Activated CD4-positive, alpha-beta T cell treated with anti-CD3 and anti-CD28 coated beads, Interleukin-2, amount 10 ng/mL, durations not matched to agents 24 days and 14 days (primary cell): ENCODE measurements at places on chromosomes 3 and 15. TPM values are rescaled to one million over a fixed set of nuclear protein-coding genes. Genes with fewer than 3 reads are reported as not detected.

- DNase-seq: no peak
Observed at GRCh38 chr3:31829826-31830426, 151.1 kb downstream of the OSBPL10 start.

Gene PLS1
- total RNA-seq: 4.6 TPM in 2 replicates

- no peak for DNase-seq
Observed at GRCh38 chr3:9204253-9204992, 45.0 kb downstream of the SRGAP3 start.

DNA sequence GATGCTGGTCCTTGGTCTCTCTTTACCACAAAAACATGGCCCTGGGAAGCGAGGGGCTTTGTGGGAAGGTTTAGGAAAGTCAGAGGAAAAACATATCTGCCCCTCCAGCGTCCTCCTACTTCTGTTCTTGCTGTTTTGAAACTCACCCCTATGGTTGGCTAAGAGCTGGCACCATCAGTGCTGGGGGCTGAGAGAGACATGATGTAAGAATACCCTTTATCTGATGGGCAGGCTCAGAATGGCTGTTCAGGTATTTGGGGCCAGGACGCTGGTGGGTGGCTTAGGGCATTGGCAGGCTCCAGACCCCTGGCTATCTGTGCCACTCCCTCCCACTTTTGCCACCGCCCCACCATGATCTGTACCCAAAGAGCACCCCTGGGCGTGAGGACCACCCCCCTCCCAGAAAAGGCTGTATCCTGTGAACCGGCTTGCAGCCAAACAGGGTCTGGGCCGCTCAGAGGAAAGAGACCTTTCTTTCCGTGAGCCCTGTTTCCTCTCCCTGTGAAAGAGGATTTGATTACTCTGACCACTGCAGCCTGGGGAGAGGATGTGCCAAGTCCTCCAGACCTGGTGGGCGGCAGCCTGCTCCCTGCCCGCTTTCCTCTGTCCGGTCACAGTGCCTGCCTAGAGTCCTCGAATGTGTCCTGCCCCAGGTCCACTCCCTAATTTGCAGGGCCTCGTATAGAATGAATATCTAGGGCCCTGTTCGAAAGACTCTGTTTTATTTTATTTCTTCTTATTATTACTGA lies 61.3 kb upstream of the SLC6A6 start:
- DNase-seq: no peak

Gene GPR27
- total RNA-seq: 1.0 and 1.4 TPM in 2 replicates

DNA sequence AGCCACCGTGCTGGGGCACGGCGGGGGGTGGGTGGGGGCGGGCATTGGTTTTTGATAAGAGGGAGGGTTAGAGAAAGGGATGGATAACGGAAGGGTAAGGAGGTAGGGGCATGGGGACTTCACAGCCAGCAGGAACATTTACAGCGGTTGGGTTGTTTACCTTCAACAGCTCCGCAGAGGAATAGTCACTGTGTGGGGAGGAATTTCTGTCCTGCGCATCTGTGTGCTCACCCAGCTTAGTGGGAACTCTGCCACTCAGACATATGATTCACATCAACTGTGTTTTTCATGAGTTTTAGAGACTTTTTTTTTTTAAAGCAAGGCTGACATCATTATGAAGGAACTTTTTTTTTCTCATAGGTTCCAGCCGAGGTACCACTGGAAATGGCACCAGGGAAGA lies 19.6 kb downstream of the CHRD start:
- DNase-seq: no peak

GRCh38 chr3:22225161-22225560 lies 474.2 kb upstream of the ZNF385D start:
- DNase-seq: no peak

- no peak for DNase-seq
Observed at GRCh38 chr3:29936054-29936453, 655.2 kb downstream of the RBMS3 start.

- DNase-seq: no peak
Observed at GRCh38 chr15:94080416-94080815, 150.9 kb upstream of the MCTP2 start.

Gene SLC12A8
- total RNA-seq: 1.1 and 1.2 TPM in 2 replicates

DNA sequence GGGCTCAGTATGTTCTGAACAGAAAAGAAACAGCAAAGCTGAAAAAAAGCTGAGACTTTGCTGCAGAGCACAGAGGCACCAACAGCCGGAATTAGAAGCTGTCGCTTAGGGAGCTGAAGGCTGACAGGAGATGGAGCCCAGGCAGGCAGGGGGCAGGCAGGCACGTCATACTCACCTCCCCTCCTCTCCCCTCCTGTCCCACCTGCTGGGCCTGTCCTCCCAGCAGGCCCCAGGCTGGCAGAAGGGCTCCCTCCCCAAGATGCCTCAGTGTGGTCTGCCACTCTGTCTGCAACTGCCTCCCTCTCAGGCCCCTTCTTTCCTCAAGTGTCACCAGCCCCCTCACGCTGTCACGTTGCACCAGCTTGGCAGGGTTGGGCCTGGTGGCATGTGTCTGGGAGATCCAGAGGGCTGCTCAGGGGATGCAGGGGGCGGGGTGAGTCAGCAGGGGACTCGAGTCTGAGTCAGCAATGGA lies 3.2 kb upstream of the ANKRD63 start:
- DNase-seq: no peak

GRCh38 chr3:57855943-57856342 lies 99.8 kb downstream of the SLMAP start:
- DNase-seq: no peak

Gene CYP11A1
- not detected in 2 replicates for total RNA-seq

DNA sequence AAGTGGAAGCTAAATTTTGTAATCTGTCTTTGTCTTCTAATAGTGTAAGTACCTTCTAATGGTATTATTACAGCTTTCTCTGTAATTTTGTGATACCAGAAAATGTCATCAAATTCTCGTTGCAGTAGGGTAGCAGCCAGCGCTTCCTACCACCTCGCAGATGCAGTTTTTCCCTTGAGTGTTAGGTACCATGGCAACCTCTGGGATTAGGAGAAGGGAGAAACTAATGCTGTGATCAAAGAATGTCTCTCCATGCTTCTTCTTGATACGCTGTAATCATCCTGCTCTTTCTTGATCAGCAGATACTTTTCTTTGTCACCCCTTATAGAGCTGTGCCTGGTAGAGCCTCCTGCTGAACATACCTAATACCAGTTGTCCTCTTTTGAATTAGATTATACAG lies 27.7 kb downstream of the SRP14 start:
- no peak for DNase-seq

DNA sequence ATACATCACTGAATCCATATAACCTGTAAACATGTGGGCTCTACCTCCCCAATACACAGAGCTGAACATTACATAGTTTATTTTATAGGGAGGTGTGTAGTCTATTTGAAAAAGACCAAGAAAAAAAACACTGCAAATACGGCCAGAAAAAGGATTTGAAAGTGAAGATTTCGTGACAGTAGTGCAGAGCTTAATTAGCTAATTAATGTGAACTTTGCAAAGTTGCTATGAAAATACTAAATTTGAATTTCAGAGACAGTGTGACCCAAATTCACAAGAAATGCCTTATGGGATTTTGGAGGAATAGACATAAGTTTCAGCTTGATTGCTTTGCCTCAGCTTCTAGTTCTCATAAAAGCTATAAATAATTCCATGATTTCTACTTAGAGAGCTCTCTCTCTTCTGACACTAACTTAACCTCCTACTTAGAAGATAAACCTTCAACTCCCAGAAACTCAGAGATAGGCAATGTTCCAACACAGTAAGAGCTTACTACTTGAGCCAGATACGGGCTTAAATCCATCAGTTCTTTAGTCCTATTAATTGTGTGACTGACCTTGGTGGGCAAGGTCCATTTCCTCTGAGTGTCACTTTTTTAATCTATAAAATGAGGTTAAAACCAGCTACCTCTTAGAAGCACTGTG lies 87.3 kb upstream of the THBS1 start:
- DNase-seq: no peak

GRCh38 chr15:65058394-65059368 lies 9.1 kb downstream of the RASL12 start:
- DNase-seq: no peak

DNA sequence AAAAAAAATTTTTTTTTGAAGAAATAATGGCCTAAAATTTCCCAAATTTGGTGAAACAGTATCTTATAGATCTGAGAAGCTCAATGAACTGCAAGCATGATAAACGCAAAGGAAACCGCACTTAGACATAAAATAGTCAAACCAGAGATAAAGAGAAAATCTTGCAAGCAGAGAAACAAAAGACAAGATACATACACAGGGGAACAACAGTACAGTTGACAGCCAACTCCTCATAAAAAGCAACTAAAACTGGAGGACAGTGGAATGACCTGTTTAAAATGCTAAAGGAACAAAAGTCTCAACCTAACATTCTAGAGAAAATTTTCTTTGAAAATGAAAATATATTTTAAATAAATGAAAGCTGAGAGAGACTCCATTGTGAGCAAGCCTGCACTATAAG lies 107.5 kb downstream of the RASA2 start:
- DNase-seq: no peak

DNA sequence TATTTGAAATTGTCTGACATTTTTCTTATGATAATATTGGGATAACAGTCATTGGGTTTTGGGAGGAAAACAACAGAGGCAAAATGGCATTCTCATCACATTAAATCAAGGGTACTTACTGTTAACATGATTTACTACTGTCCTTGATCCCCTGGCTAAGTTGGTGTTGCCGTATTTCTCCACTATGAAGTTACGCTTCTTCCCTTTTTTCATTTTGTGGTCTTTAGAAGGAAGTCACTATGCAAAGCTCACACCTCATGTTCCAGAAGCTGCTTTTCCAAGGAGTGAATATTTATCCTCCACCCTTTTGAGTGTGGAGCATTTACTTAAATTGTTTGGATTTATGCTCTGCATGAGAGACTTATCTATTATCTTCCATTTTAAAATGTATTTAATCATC lies 63.7 kb downstream of the ALCAM start:
- no peak for DNase-seq

DNA sequence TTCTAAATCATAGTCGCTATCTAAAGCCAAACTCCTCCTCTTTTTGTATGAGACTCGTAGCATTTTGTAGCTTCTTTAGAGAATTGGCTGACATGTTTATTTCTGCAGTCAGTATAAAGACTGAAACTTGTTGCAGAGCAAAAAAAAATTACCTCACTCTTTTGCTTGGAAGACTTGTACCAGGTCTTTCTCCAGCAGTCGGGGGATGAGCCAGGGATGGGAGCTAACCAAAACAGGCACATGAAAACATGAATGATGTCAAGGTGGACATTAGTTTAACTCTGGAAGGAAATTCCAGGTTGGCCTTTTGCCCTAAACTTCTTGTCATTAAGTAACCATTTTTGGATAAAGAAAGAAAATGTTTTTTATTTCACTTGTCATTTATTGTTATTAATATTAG lies 47.0 kb upstream of the SCAANT1 start:
- DNase-seq: no peak

DNA sequence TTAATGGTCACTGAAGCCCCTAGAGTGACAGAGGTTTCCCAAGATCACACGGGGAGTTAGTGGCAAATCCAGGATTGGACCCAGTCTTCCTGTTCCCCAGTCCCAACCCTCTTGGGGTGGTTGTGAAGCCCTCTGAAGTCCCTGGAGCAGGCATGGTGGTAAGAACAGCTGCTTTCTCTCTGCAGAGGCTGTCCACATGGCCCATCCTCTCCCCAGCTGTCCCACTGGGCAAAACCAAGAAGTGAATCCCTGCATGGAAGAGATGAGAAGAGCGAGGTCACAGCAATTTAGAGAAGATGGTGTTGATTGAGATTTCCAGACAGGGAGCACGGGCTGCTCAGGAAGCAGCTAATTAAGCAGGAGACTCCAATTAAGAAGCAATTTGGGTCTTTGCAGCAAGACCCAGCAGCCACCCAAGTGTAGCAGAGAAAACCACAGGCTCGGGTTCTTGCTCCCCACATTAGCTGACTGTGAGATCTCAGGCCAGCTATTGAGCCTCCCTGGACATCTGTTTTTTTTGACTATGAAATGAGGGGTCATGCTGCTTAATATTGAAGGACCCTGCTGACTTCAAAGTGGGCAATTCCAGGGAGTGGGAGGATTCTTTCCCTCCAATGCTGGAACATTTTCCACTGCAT lies 14.8 kb upstream of the HDAC11 start:
- no peak for DNase-seq
